ENCODE measurements at places on chromosomes 7 and 10.

GRCh38 chr10:87750817-87751216 is 67.2 kb downstream of the ATAD1 start:
- no peak for DNase-seq

- DNase-seq: no peak
Measured at GRCh38 chr7:95225301-95225700, 99.0 kb downstream of the PON1 start.

DNA sequence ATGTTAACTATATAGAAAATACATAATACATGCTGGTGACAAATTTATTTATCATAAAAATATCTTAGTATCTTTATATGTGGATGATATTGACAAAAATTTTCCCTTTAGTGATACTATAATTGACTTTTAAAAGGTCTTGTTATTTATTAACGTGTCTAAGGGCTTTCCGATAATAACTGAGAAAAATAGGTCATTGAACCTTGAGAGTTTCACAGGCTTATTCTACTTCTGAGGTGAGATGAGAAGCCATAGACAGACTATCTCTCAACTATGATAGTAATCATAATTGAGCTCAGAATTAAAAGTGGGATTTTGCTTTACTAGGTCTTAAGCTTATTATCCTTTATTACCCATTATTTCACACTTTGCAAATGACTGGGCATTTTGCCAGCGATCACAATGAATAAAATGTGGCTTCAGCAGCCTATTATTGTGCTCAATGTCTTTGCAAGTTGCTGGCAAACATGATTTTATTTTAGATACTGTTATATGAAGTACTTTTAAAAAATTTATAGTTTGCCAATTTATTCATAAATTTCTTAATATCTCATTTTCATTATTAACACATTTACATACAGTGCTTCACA is 574.5 kb downstream of the ZWINT start:
- no peak for DNase-seq

- no peak for DNase-seq
Measured at GRCh38 chr7:4998910-4999309, 39.9 kb upstream of the MMD2 start.

DNA sequence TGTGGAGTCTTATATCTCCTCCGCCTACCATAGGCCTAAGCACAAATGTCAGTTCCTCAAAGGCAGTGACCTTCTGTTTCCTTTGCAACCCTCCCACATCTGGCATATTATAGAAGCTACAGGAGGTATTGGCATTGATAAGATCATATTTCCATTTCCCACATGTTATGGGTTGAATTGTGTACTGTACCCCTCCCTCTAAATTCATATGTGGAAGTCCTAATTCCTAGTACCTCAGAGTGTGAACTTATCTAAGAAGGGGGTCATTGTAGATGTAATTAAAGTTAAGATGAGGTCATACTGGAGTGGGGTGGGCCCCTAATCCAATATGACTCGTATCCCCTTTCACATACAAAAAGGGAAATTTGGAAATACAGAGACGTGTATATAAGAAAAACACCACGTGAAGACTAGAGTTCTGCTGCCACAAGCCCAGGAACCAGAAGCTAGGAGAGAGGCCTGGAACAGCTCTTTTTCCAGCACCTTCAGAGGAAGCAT is 6.1 kb upstream of the LAMB4 start:
- no peak for DNase-seq

DNA sequence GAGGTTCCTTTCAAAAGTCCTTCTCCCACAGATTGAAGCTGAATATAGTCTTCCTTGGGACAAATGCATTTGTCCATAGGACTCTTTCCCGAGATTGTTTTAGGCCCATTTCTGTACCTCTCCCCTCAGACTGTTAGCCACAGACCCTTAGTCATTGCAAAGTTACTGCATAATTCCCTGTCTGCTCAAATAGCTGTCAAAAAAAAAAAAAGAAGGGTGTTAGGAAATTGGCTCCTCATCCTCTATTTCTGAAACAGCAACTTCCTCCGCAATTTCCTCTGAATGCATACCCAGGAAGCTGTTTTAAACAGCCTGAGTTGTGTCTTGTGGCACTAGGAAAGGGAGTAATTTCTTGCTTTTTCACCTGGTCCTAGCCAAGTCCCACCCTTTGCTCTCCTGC is 5.4 kb downstream of the LRRC4 start:
- no peak for DNase-seq

GRCh38 chr7:120920591-120921274 is 29.8 kb upstream of the ING3 start:
- DNase-seq: no peak

GRCh38 chr10:6738112-6738768 is 158.2 kb upstream of the PRKCQ start:
- peak; percentile 65 for DNase-seq

- DNase-seq: no peak
Measured at GRCh38 chr7:136617176-136617575, 251.3 kb upstream of the CHRM2 start.

- no peak for DNase-seq
Measured at GRCh38 chr10:8006274-8006999, 48.1 kb upstream of the GATA3 start.

- DNase-seq: peak; percentile 60
Measured at GRCh38 chr7:32892521-32893206, 1.1 kb upstream of the KBTBD2 start.

- DNase-seq: no peak
Measured at GRCh38 chr7:105346138-105346537, 42.6 kb downstream of the SRPK2 start.

- no peak for DNase-seq
Measured at GRCh38 chr7:66323114-66323796, 118.1 kb downstream of the TPST1 start.

All from amniotic epithelial cell (primary cell).